Colonic mucosa (tissue), 4 donors: ENCODE measurements at places on chromosomes 3 and 15. TPM values are rescaled to one million over a fixed set of nuclear protein-coding genes. Genes with fewer than 3 reads are reported as not detected.

The MYH15 gene
- 0.13 TPM for total RNA-seq

The ZIC1 gene
- 0.19 TPM for total RNA-seq

The SAMD7 gene
- not detected for total RNA-seq

The ATP6V1A gene
- 93.4 TPM for total RNA-seq

The FBXL22 gene
- 2.1 TPM for total RNA-seq

The DUT gene
- total RNA-seq = 153 TPM

The CCDC39 gene
- not detected for total RNA-seq

The TUBGCP4 gene
- total RNA-seq = 38.3 TPM

DNA sequence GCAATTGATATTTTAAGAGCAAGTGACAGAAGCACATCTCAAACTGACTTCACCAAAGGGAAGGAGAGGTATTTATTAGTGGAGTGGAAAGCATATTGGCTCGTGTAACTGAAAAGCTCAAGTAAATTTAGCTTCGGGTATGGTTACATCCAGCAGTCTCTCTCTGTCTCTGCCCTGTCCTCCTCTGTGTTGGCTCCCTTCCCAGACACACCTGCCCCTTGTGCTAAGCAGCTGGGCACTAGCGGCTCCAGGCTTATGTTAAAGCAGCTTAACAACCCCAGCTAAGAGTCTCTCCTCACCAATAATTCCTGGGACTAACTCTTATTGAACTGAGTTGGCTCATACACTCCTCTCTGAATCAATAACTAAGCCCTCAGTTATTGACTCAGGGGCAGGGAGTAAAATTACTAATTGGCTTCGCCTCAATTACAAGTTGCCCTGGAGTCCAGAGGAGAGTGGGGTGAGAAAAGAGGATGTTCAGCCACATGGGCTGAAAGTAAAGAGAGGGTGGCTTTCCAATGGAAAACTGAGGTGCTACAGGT, 12.8 kb upstream of the SH3BP5 start:
- DNase-seq = no peak

GRCh38 chr3:72750405-72750965, 97.8 kb downstream of the SHQ1 start:
- DNase-seq = no peak

DNA sequence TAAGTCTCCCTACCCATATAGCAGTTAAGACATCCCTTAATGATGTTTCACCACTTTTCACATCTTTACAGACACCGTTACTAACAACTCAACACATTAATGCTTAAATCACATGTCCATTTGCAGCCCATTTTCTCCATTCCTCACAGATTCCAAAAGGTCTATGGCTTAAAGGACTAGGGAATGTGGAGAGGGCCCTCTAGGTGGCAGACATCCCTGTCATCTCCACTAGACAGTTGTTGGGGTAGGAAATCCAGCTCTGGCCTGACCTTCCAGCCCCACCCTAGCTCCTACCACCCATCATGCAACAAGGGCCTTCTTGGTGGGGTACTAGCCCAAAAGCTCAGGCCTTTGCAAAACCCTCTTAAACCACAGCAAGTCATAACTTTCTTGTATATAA, 25.2 kb downstream of the CPEB1 start:
- DNase-seq = no peak

- no peak for DNase-seq
Observed at GRCh38 chr3:66028457-66028856, 10.3 kb downstream of the MAGI1 start.

DNA sequence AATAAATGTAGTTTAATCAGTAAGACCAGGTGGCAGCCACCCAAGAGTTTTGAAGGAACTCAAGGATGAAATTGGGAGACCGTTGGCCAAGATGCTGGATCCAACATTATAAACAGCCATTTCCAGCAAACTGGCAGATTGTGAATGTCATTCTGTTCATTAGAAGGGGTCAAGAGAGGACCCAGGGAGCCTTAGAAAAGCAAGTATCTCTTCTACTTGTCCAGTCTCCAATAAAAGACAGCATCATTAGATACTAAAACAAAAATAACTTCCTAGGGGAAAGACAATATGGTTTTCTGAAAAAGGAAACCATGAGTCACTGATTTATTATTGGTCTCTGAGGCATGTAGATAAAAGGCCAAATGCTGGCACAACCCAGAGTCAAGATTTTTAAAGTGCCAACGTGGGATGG, 67.9 kb downstream of the GADL1 start:
- no peak for DNase-seq

DNA sequence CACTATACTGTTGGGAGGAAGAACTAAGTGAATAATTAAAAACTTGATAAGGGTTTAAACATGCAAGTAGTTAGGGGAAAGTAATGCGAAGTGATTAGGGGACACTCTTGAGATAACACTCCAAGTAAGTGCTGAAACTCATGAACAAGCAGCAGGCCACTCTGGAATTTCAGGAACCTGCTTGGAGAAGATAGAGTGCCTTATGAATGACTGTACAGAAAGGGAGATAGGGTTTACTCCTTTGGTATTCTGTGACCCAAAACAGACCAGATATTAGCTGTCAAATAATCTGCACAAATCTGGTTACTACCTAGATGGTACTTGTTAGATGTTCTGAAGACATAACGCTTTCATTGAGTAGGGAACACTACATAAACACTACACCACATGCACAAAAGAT, 85.6 kb downstream of the FRMD4B start:
- DNase-seq = no peak

DNA sequence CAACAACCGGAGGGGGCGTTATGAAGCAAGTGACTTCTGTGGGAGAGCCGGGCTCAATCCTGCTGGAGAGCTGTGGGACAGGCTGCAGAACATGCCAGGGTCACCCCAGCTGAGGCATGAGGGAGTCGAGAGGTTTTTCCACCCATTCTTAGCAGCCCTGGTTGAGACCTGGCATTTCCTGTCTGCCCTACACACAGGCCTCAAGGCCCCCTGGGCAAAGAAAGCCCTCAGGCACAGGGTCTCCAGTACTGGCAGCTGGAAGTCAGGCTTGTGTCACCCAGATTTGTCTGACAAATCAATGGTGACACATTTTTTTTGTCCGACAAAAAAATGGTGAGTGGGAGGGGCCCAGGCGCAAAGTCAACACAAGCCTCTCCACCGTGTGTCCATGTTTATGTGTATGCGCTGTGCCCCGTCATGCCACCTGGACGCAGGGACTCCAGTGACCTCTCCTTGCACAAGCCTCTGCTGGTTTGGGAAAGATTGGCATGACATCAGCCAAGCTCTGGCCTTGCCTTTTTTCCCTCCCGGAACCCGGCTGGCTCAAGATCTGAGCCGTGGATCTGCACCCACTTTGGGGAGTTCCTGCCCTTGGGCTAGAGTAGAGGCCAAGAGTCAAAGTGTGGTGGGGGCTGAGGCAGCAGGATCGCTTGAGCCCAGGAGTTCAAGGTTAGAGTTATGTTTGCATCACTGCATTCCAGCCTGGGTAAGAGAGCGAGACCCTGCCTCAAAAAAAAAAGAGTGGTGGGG, 20.8 kb upstream of the ALAS1 start:
- DNase-seq = no peak

- DNase-seq = no peak
Observed at GRCh38 chr3:171229173-171229572, 202.7 kb upstream of the SLC2A2 start.

- no peak for DNase-seq
Observed at GRCh38 chr3:36943601-36944000, 1.3 kb downstream of the TRANK1 start.

GRCh38 chr15:36067483-36068274, 511.7 kb upstream of the CDIN1 start:
- DNase-seq = no peak

DNA sequence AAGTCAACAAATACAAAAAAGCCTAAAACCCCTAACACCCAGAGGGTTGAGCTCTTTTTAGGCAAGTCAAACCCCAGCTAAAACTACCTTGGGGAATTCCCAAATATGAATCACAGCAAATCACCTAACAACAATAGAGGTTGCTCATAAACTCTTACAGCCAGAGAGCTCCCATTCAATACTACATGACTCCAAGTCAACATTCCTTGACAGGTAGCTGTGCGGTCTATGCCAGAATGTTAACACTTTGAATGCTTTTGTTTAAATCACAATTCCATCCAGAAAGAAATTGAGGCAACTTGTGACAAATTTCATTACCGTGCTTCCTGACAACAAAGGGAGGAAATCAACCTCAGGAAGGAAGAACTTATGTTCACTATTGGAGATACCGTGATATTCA, 7.5 kb upstream of the UACA start:
- no peak for DNase-seq

DNA sequence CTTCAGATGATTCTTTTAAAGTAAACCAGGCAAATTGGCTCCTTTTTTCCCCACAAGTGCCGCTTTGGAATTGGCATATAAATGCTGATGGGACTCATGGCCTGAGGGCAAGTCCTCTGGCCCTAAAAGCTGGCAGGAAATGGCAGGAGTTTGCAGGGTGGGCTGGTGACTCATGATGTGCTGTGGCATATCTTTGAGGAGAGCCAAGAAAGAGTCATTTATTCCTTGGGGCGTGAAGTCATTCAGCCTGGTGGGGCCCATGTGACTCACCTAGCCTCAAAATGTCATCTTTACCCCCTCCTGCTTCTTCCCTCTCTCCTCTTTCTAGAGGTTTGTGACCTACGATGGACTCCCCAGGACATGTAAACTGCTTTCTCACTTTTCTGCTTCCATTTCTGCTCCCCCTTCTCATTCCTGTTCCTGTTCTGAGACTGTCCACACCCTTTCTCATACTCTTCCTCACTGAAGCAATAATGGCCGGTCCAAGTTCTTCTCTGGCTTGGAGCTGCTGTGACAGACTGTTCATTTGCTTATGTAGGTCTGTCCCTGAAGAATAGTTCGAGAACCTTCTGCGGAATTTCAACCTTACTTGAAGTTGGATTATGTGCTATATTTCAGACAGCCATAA, 326.1 kb downstream of the SATB1 start:
- no peak for DNase-seq

DNA sequence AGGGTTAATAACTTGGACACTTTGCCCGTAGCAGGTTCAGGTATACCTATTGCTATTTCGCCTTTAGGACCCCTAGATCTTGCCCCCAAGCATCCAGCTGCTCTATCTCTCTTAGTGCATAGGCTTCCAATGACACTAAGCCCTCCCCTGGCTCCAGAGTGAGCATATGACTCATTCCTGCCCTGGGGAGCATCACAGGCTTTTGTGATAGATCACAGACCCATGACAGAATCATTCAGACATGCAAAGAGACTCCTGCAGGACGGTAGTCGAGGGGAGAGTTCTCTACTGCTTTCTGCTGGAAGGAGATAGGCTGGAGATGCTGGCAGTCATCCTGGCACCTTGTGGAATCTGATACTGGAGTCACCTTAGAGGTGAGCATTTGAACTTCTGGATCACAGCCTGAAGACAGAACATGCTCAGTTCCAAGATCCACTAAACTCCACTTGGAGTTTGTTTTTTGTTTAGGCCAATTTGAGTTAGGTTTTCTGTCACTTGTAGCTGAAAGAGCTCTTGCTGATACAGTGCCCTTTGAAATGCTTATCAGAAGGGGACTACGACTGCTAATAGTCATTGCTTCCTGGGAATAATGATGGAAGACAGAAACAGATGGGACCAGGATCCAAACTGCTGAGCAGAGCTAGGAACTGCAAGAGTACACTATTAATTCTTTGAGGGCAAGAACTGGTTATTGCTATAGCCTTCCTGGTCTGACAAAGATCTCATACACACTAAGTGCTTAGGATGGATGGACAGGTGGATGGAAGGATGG, 11.0 kb downstream of the LYSMD2 start:
- peak; percentile 34 for DNase-seq

- no peak for DNase-seq
Observed at GRCh38 chr15:46229263-46229662, 594.4 kb downstream of the SQOR start.

GRCh38 chr3:47113669-47114365, 50.1 kb downstream of the SETD2 start:
- no peak for DNase-seq

GRCh38 chr15:40598672-40599071, 4.6 kb downstream of the KNL1 start:
- no peak for DNase-seq
